Epithelial cell of alveolus of lung (primary cell): ENCODE measurements at places on chromosomes 1 and 21. TPM values are rescaled to one million over a fixed set of nuclear protein-coding genes. Genes with fewer than 3 reads are reported as not detected.

Gene CFHR4
- total RNA-seq = not detected in 2 replicates

Gene RHOU
- 2.7 and 10.1 TPM in 2 replicates for total RNA-seq

Gene ANXA9
- 0.13 TPM in 1 of 2 replicates, not detected in the other for total RNA-seq

Gene CELA3A
- total RNA-seq = 0.56 TPM in 1 of 2 replicates, not detected in the other

Gene FBLIM1
- total RNA-seq = 114 and 120 TPM in 2 replicates

Gene UBE2U
- not detected in 2 replicates for total RNA-seq

Gene IL22RA1
- total RNA-seq = not detected in 2 replicates

Gene GJB3
- 0.16 and 1.2 TPM in 2 replicates for total RNA-seq

Gene DIO1
- not detected in 2 replicates for total RNA-seq
